ENCODE measurements at places on chromosomes 3 and 15. TPM values are rescaled to one million over a fixed set of nuclear protein-coding genes. Genes with fewer than 3 reads are reported as not detected.
A peak's percentile ranks its signal among the peaks of the same experiment; 100 is the strongest.

Gene AGTR1
- not detected for total RNA-seq

Gene ITIH1
- total RNA-seq: not detected

DNA sequence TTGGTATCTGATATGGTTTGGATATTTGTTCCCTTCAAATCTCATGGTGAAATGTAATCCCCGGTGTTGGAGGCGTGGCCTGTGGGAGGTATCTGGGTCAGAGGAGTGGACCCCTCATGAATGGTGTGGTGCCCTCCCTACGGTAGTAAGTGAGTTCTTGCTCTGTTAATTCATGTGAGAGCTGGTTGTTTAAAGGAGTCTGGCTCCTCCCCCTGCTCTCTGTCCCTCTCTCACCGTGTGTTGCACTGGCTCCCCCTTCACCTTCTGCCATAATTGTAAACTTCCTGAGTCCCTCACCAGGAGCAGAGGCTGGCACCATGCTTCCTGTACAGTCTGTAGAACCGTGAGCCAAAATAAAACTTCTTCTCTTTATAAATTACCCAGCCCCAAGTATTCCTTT is 246.9 kb upstream of the AGTR1 start:
- DNase-seq: no peak

Gene IQGAP1
- 214 TPM for total RNA-seq

Gene RARRES1
- total RNA-seq: 4.9 TPM

GRCh38 chr3:173891272-173892100 is 493.9 kb downstream of the NLGN1 start:
- no peak for DNase-seq

Gene PIGZ
- 1.3 TPM for total RNA-seq

Gene TMEM108
- 0.40 TPM for total RNA-seq

DNA sequence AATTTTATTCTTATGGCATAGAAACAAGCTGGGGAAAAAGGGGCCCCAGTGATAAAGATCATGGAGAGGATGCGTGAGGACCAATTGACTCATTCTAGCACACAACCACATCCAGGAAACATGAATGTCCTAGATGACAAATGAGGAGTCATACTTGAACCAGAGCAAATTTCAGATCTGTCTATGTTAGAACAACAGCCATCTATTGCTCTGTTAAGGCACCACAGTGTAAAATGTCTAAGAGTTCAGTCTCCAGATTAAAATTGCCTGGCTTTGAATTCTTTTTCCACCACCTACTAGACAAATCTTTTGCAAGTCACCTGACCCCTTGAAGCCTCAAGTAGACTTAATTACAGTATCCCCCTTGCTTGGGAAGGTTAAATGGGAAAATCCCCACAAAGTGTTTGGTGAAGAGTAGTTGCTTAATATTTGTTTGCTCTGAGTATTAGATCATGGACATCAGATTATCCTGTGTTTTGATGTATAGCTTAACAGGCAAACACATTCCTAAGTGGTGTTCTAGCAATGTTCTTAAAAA is 258.7 kb upstream of the TGFBR2 start:
- DNase-seq: peak; percentile 73

- no peak for DNase-seq
These were observed at the start of gene DCLK3 for GRCh38 chr3:36763850-36764703. DCLK3 (minus strand) TSS chr3:36764553; CDS start chr3:36764263, 290 bp downstream.

Gene OCA2
- total RNA-seq: not detected

GRCh38 chr3:189361103-189361835 is 189.5 kb downstream of the TPRG1 start:
- DNase-seq: no peak

Gene SUSD5
- 3.8 TPM for total RNA-seq

Gene LMAN1L
- not detected for total RNA-seq

GRCh38 chr3:113245761-113246161 is 34.4 kb downstream of the BOC start:
- no peak for DNase-seq

DNA sequence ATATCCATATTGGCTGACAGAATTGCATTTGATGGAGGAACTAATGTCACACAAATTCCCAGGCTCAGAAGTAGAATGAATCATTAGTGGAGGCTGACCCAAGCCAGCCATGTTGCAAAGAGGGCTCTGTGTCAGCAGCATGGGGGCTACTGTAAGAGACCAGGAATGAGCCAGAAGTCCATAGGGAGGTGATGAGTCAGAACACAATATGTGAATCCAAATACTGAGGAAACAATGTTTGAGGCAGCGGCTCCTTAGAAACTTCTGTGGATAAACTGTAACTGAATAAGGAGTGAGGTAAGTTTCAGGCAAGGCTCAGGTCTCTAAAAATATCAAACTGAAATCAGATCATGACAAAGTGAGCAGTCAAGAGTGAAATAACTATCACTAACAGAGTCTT is 170.7 kb downstream of the WDR72 start:
- DNase-seq: no peak

DNA sequence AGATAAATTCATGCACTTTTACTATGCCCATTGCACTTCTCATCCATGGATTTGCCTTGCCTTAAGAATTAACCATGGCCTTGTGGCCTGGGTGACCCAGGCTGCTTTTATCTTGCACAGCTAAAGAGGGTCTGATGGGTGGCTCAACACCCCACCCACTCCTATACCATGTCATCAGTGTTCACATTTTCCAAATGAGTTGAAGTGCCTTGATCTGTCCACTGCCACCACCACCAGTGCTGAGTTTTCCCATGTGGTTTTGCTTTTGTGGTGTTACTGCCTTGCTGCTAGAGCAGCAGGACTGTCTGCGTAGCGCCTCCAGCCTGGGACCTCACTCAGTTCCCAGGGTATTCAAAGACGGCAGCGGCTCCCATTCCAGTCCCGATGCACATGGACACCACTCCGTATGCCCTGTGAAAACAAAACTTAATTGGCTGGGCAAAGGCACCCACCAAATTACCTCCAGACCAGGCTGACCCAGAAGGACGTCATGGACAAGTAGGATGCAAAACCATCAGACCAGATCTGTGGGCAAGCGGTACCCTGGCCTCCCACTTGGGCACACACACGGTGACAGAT is 14.1 kb downstream of the ACAA1 start:
- DNase-seq: no peak

DNA sequence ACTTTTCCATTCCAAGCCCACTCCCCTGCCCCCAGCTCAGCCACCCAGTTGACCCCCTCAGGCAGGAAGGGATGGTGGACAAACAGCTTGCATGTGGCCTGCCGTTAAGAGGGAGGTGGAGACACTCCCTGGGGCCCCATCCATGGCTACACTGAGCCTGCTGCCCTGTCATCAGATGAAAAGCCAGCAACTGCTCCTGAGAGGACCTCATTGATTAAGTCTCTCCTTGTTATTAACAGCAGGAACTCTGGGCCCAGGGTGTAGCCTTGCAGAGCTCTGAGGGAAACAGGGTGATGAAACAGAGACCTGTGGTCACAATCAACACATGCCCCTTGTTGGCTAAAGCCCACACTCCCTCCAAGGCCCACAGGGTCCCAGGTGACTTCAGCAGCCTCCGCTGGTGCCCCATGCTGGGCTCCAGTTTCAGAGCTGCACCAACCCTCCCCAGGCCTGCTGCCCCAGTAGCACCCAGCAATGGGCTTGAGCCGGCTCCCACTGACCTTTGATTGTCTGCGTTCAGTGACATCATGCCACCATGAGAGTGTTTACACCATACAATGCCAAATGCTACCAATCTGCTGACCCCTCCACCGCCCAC is 22.3 kb upstream of the TLE3 start:
- no peak for DNase-seq

DNA sequence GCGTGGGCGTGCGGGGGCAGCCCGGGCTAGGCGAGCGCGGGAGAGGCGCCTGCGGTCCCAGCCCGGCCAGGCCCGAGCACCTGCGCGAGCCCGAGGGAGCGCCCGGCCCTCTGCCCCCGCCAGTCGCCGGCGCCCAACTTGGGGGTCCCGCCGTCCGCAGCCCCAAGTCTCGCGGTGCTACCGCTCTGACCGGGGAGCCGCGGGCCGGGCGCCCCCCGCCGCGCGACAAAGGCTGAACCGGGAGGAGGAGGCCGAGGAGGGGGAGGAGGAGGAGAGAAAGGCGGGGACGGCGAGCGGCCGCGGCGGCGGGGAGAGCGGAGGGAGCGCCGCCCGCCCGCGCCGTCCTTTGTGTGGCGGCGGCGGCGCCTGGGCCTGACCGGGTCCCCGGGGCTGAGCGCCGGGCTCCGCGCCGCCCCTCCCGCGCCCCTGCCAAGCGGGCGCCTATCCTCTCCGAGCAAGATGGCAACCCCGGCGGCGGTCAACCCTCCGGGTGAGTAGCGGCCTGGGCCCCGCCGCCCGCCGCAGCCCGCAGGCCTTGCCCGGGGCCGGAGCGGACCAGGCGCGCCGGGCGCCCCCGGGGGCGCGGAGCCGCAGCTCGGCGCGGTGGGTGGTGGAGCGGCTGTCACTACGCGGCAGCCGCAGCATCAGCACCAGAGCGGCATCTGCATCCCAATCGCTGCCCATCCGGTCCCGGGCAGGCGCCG is at the start of gene ARNT2:
ARNT2 (plus strand) TSS at position 326 of the 704 bp plus-strand sequence; CDS start at position 460, 134 bp downstream.
- DNase-seq: no peak

DNA sequence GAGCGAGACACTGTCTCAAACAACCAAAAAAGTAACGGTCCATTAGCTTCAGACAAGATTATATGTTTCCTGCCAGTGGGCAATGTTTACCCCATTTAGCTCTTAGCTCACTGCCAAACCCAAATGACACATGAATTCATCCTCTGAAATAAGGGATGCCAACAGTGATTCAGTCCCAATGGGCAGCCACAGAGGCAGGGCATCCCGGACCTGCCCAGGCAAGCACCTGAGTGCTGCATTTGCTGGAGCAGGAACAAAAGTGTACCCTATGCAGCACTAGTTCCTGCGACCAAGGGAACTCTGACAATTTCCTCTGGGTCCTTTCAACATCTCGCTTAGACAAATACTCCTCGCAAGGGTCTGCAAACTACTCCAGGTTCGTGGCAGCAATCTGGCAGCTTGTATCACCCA is 8.0 kb downstream of the IP6K2 start:
- no peak for DNase-seq

- DNase-seq: no peak
These were observed 70.1 kb upstream of the GUCA1C start for GRCh38 chr3:109023656-109024254.
